ENCODE measurements at places on chromosomes 13 and 19.
A peak's percentile ranks its signal among the peaks of the same experiment; 100 is the strongest.

DNA sequence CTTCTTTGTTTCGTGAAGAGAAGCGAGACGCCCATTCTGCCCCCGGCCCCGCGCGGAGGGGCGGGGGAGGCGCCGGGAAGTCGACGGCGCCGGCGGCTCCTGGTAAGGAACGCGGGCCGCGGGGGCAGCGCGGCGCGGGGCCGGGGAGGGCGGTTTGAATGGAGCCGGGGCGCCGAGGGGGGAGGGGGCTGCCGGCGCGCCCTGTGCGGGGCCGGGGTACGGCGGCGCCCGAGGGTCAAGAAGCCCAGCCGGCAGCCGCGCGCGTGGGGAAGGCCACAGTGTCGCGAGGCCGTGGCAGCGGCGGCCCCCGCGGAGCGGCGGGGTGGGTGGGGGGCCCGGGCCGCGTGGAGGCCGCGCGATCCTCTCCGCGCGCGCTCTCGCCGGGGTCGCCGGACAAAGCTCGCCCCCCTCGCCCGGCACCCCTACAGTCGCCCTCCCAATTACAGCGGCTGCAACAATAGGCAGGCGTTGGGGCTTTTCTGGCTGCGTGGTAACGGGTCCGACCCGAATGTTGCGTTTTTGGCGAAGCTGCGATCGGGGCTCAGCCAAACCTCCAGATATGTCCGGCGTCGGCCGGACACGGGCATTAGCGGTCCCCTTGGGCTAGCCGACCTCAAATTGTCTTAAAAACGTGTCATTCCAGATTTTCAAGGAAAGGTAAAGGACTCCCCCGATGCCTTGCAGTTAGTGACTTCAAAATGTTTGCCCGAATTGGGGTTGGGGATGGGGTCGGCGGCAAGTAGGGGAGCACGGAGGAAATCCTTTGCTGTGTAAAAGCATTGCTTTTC lies 437 bp downstream of the SMARCA4 start:
- DNase-seq = peak; percentile 9

GRCh38 chr19:3698974-3699740 lies 1.1 kb downstream of the PIP5K1C start:
- DNase-seq = peak; percentile 20

DNA sequence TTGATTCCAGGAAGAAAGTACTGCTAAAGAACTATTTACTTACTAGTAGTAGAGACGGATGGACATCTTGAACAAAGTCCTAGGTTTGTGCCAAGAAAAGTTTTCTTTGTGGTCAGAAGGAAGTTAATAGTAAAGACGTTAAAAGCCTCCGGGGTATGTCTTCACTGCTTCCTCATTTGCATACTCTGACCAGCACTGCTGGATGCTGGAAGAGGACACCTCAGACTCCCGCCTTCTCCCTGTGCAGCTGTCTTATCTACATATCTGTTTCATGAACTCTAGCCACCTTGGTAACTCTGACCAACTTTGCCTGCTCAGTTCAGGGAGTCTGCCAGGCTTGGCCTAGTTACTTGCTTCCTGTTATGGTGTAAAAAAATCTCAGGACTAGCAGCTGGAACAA lies 1109.1 kb upstream of the MIR17HG start:
- DNase-seq = no peak

DNA sequence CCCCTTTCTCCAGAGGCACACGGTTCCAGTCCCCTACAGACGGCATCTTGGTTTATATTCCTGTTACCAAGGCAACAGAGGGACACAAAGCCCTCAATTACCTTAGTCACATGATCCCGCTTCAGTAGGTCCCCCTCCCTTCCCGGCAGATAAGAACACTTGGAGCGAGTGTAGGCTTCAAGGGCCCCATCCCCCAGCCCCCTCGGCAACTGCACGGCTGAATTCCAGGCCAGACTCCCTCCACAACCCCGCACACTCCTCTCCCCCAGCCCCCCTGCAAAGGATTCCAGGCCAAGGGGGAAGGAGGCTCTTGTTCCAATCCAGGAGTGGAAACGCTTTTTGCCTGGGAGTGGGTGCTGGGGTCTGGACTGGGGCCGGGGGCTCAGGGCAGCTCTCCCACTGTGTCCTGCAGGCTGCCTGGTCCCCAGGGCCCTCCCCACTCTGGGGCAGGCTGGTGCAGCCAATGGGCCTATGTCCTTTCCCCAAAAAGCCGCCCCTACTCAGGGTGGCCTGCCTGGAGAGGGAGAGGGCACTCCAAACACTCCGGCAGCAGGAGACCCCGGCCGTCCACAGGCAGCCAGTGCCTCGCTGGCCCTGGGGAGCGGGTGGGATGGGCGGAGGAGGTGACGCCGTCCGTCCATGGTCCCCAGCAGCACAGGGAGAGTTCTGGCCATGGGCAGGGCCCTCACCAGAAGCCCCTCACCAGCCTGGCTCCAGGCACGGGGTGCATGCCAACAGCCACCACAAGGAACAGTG lies 62.6 kb downstream of the MLLT1 start:
- no peak for DNase-seq

DNA sequence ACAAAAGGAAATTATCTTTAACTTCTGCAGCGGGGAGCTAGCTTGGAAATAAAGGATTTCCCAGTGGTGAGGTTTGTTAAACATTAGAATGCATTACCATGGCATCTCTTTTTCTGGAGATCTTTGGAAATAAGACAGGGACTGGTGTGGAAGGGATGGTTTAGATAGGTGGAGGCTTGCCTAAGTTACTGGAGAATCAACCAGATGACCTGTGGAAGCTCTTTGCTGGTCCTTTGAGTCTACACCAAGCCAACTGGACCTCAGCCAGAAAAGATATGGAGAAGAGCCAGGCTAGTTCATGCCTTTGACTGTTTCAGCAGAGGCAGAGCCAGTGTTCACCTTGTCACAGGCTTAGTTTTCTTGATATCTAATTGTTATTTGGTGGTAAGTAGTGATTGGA lies 134.7 kb downstream of the KCNRG start:
- no peak for DNase-seq

DNA sequence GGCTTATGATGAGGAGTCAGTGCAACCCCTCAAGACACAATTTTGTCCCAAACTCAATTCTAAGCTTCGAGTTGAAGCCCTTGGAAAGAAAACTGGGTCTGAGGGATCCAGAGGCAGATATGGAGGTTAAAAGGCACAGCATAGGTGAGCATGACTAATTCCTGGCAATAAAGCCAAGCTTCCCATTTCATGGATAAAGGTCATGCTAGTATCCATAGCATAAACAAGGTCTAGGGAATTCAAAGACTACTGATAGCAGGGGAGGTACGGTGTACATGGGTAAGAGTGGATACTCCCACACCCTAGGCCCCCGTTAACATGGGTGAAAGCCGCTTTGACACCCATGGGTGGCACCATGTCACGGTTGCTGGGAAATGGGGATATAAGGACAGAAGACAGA lies 24.0 kb downstream of the MED4 start:
- no peak for DNase-seq
